ENCODE measurements at places on chromosomes 1 and 21. TPM values are rescaled to one million over a fixed set of nuclear protein-coding genes. Genes with fewer than 3 reads are reported as not detected.

DNA sequence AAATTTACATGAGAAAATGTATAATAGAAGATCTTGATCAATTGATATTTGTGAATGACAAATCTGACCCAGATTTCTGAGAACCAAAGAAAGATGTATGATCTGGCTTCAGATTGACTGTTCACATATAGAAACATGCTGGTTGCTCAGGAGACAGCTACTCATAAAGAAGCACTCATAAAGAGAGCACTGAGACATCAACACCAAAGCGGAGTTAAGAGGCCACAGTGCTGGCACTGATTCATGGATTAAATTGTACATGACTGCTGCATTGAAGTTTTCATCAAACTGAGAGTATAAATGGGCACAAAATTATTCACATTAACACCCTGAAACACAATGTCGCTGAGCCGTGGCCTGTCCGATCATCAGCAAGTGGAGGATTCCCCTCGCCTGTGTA, 46.2 kb downstream of the SH3GLB1 start:
- no peak for DNase-seq

- no peak for DNase-seq
These were observed 6.5 kb upstream of the TRAPPC10 start for GRCh38 chr21:44005593-44005992.

- no peak for DNase-seq
These were observed 315.9 kb downstream of the PRDM2 start for GRCh38 chr1:14015917-14016316.

DNA sequence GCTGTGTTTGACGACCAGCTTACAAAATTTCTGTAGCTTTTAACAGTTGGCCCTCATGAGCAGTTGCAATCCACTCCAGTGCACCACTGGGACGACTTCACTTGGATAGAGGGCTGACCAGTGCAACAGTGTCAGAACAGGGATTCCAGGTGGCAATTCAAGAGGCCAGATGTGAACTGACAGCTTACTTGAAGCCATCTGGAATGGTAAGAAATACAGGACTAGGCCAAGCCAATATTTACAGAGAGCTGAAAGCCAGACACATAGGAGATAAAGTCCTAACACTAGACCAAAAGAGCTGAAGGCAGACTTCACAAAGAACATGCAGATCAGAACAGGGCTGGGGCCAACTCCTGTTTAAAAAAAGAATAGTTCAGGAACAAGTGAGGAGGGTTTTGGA, 93.5 kb upstream of the NFIA start:
- DNase-seq = no peak

GRCh38 chr21:44881198-44881872, 7.8 kb upstream of the PTTG1IP start:
- DNase-seq = no peak

GRCh38 chr1:241440904-241441303, 78.7 kb downstream of the FH start:
- DNase-seq = no peak

Gene LORICRIN
- total RNA-seq = not detected

DNA sequence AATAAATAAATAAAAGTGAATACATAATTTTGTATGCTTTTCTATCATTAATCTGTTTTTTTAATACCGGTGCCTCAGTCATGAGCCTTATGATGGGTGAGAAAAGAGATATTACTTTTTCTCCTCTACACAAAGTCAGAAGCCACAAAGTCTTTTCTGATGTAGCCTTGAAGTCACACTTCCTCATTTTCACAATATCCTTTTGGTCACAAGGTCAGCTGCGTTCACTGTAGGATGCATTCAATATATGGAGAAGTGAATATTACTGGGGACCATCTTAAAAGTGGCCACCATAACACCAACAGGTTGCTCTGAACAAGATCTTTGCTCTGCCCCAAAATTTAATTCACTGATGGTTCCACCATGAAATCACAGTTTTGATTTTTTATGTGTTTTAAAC, 83.3 kb upstream of the TNR start:
- DNase-seq = no peak

Gene SLAMF7
- total RNA-seq = 71.7 TPM

DNA sequence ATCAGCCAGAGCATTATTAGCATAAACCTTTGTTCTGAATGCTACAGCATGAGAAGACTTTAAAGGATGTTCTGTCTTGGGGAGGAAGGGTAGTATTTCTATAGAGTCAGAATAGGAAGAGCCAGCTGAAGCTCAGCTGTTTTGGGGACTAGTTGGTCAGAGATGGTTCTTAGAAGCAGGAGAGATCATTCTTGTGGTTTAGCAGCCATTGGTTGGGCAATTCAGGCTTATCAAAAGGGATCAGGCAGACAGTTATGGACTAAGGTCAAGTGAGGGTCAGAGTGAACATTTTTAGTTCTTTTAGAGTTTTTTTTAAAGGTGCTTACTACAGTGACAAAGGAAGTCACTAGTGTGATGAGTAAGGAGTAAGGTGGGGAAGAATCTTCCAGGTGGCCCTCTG, 245.5 kb downstream of the RPS6KC1 start:
- no peak for DNase-seq

Gene GPR52
- 0.48 TPM for total RNA-seq
